Psoas muscle (tissue), 8 donors: ENCODE measurements at places on chromosomes 6 and 20. TPM values are rescaled to one million over a fixed set of nuclear protein-coding genes. Genes with fewer than 3 reads are reported as not detected.

Gene PDE10A
- polyA plus RNA-seq, result 1.1 TPM

Gene LCA5
- polyA plus RNA-seq, result 0.48 TPM

Gene TRIM15
- polyA plus RNA-seq, result 0.01 TPM

Gene GTSF1L
- not detected for polyA plus RNA-seq

Gene BLOC1S5
- 7.6 TPM for polyA plus RNA-seq

Gene GNMT
- 0.09 TPM for polyA plus RNA-seq

Gene SYTL3
- polyA plus RNA-seq, result 4.1 TPM

Gene TUBB2B
- 3.4 TPM for polyA plus RNA-seq

Gene MUC22
- not detected for polyA plus RNA-seq

Gene CD93
- 9.5 TPM for polyA plus RNA-seq

Gene ANKRD66
- polyA plus RNA-seq, result not detected

Gene MAS1
- not detected for polyA plus RNA-seq

Gene SLC18B1
- 1.1 TPM for polyA plus RNA-seq

Gene NKX2-4
- not detected for polyA plus RNA-seq

Gene PTCHD4
- polyA plus RNA-seq, result not detected

Gene ECT2L
- not detected for polyA plus RNA-seq

Gene SMLR1
- polyA plus RNA-seq, result not detected

Gene ZBTB46
- polyA plus RNA-seq, result 3.1 TPM

Gene UQCC2
- 141 TPM for polyA plus RNA-seq

Gene BTN1A1
- polyA plus RNA-seq, result not detected

Gene AKAP7
- 8.6 TPM for polyA plus RNA-seq

Gene ZNF322
- polyA plus RNA-seq, result 8.2 TPM

Gene SLA2
- 0.07 TPM for polyA plus RNA-seq

Gene CAGE1
- not detected for polyA plus RNA-seq

Gene OGFR
- 15.5 TPM for polyA plus RNA-seq
